ENCODE measurements at places on chromosomes 1 and 21.
A peak's percentile ranks its signal among the peaks of the same experiment; 100 is the strongest.

- no peak overlapping the region for H3K4me3 ChIP-seq
- no peaks in the 10 kb centered on the region for H3K36me3 ChIP-seq
- H3K4me1 ChIP-seq: peaks cover 1% of the 10 kb centered on the region
- H3K27ac ChIP-seq: no peak overlapping the region
Measured at GRCh38 chr1:11473491-11474034, 5.4 kb upstream of the DISP3 start.

GRCh38 chr21:33490991-33491372 lies 534 bp downstream of the DNAJC28 start:
- DNase-seq: no peak
- no peaks in the 10 kb centered on the region for H3K36me3 ChIP-seq
- H3K27ac ChIP-seq: peak overlapping the region; percentile 79
- no peaks in the 10 kb centered on the region for H3K27me3 ChIP-seq

- H3K36me3 ChIP-seq: peaks cover 2% of the 10 kb centered on the region
- no peak overlapping the region for H3K4me3 ChIP-seq
- H3K27me3 ChIP-seq: peaks cover 3% of the 10 kb centered on the region
- DNase-seq: no peak
Measured at GRCh38 chr1:56660293-56660692, 15.2 kb downstream of the PRKAA2 start.

DNA sequence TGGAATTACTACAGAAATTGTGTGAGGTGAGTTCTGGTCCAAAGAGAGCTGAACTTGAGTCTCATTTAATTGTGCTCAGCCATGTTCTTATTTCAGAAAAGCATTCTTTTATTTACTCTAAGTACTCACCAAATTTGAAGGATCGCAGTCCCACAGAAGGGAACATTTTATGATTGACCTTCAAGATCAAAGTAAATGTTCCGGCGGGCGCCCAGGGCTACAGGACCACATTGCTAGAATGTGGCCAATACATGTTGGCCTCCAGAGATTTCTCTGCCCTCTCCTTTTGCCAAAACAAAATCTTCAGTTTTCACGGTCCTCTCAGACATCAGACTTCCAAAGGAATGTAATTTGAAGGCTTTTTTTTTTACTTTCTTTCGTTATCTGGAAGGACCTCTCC lies 237.8 kb downstream of the FMN2 start:
- DNase-seq: no peak
- no peaks in the 10 kb centered on the region for H3K36me3 ChIP-seq
- no peak overlapping the region for H3K4me3 ChIP-seq
- no peaks in the 10 kb centered on the region for H3K4me1 ChIP-seq
- no peak overlapping the region for H3K27ac ChIP-seq
- no peaks in the 10 kb centered on the region for H3K27me3 ChIP-seq

DNA sequence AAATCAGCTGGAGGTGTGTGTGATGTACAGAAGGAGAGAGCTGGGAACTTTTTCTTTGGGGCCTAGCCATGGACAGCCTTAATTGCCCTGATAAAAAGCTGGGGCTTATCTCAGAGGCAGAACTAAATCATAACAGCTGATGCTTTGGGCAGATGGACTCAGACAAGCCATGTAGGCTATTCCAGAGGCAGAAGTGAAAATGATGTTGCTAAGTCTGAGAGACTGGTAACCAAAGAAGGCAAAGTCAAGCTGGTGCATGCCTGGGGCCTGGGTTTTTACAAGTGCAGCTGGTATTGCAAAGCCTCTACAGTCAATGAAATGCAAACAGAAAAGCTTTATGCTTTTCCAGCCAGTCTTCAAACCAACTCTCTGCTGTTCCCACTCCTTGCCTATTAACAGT lies 39.0 kb upstream of the LMX1A start:
- H3K36me3 ChIP-seq: peaks cover 2% of the 10 kb centered on the region
- no peak overlapping the region for H3K27ac ChIP-seq
- H3K4me1 ChIP-seq: peaks cover 9% of the 10 kb centered on the region
- DNase-seq: no peak
